Adrenal gland (tissue), 19 donors: ENCODE measurements at places on chromosomes 6 and 20.

GRCh38 chr6:52407467-52407866, 12.7 kb upstream of the EFHC1 start:
- DNase-seq = peak; percentile 30

- DNase-seq = no peak
These were observed 270.0 kb downstream of the CDH26 start for GRCh38 chr20:60228255-60228654.

- DNase-seq = no peak
These were observed 177.6 kb downstream of the JARID2 start for GRCh38 chr6:15423286-15423993.

DNA sequence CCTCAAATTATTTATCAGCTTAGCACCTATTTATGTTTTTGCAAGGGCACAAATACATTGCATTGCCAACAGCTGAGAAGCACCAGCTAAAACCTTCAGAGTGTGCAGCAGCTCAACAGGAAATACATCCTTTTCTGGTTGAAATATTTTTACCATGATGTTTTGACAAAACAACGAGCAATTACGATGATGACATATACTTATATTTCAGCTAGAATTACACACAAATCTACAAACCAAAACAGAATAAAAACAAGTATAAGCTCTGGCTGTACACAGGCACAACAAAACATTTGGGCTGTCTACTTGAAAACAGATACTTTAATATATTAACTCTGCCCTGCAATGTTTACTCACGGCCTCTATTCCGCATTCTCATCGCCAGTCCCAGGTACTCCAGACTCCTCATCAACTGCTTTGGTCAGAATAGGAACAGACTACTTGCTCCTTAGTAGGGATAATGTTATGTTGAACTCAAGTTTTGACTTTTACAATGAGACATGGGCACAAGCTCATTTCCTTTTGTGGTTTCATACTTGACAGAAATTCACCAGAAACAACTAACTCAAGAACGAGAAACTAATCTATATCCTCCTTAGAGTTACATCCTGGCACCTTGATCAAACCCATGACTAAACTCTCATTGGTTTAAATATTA, 377.6 kb downstream of the ESR1 start:
- no peak for DNase-seq

DNA sequence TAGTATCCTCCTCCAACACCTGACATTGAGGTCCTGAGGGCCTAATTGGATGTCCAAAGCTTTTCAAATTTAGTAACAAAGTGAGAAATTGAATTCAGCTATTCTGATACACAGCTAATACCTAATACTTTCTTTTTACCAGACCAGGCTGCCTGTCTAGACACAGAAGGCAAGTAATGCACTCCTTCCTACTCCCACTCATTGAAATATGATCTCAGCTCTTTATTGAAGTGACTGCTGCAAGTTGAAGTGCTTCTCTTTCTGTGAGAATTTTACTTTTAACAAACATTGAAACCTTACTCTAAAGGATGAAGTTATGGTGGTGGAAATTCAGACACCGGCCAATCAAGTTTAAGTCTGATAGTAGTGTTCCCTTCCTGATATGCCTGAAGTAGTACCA, 90.8 kb upstream of the OGFRL1 start:
- DNase-seq = no peak

DNA sequence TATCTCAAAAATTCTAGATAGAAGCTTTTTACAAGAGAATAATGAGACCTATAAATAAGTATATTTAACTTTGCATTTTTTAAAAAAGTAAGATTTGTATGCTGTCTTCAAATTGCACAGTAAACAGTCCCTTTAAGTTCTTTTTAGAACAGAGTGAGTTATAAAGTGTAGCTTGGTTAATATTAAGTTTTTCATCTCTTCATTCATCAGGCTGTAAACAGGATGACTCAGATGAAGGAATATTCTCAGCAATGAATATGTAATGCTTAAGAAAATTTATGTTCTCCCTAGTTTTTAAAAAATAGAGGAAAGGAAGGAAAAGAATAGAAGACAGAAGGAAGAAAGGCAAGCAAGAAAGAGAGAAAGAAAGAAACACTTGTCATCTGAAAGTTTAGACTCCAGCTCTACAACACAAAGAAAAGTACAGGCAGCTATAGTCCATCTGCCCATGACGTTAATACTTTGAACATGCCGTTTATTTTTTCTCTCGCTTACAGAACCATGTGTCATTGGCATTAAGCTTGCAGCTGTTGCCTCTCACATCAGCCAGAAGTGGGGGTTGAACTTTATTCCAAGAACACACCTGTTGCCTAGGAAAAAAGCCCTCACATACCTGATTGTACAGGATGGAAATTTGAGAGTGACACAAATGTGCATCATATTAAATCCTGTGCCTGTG, 36.1 kb downstream of the CAP2 start:
- DNase-seq = no peak

- DNase-seq = no peak
These were observed 17.2 kb downstream of the HEY2 start for GRCh38 chr6:125766641-125767040.

- DNase-seq = no peak
These were observed 256.4 kb upstream of the MARCKS start for GRCh38 chr6:113600551-113601339.
